Left ventricle myocardium inferior (tissue), 1 donor: ENCODE measurements at places on chromosomes 2 and 18. TPM values are rescaled to one million over a fixed set of nuclear protein-coding genes. Genes with fewer than 3 reads are reported as not detected.
A peak's percentile ranks its signal among the peaks of the same experiment; 100 is the strongest.

The CD207 gene
- total RNA-seq: not detected

The RMDN2 gene
- 6.5 TPM for total RNA-seq

DNA sequence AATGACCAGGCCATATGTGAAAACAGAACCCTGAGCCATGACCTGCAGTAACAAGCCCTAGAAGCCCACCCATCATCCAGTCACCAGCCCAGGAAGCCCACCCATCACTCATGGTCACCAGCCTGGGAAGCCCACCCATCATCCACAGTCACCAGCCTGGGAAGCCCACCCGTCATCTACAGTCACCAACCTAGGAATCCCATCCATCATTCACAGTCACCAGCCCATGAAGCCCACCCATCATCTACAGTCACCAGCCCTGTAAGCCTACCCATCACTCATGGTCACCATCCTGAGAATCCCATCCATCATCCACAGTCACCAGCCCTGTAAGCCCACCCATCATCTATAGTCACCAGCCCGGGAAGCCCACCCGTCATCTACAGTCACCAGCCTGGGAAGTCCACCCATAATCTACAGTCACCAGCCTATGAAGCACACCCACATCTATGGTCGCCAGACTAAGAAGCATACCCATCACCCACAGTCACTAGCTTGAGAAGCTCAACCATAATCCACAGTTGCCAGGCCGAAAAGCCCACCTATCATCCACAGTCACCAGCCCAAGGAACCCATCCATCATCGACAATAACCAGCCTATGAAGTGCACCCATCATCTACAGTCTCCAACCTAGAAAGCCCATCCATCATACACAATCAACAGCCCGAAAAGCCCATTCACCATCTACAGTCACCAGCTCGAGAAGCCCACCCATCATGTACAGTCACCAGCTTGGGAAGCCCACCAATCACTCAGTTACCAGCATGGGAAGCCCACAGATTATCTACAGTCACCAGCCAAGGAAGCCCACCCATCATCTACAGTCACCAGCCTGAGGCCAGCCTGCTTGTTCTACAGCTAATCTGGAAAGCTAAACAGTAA lies 91.9 kb downstream of the TWIST2 start:
- H3K4me1 ChIP-seq: peaks cover 3% of the 10 kb centered on the region
- H3K27ac ChIP-seq: peak overlapping the region; percentile 67
- no peak for DNase-seq
- H3K27me3 ChIP-seq: peaks cover 46% of the 10 kb centered on the region
- no peak overlapping the region for H3K4me3 ChIP-seq

DNA sequence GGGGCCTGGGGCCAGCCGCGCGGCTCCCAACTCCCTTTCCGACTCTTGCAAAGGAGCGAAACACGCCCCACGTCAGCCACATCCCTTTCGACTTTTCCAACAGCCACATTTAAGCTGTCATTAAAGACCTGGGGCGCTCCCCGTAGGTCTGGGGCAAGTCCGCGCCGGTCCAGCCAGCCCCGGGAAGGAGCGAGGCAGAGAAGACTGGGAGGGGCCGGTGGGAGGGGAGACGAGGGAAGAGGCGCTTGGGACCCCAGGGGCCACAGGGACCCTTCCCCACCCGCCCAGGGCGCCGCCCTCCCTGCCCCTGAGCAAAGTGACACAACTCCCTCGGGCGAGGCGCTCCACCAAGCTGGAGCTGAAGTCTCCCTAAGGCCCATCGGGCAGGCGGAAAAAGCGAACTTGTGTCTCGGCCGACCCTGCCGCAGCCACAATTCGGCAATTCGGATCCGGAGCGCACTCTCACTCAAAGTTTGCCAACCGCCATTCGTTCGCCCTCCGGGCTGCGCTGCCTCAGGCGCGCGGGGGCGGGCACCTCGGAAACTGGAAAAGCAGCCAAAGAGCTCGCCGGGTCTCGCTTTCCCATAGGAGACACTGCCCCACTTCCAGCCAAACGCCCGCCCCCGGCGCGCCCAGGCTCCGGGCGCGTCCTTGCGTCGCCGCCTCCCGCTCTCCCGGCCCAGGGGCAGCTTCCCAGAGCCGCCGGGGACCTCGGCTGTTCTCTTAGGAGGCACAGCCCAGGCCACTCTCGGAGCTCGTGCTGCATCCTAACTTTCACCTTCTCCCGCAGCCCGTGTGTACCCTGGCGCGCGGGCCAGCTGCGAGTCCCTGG lies 1.1 kb upstream of the KCTD1 start:
- peak; percentile 73 for DNase-seq
- peak overlapping the region; percentile 81 for H3K4me3 ChIP-seq
- H3K27ac ChIP-seq: peak overlapping the region; percentile 84
- H3K36me3 ChIP-seq: no peaks in the 10 kb centered on the region
- H3K27me3 ChIP-seq: peaks cover 34% of the 10 kb centered on the region
